M059J (cell line): ENCODE measurements at places on chromosomes 2 and 18.

- peak; percentile 32 for DNase-seq
These were observed 39.4 kb downstream of the MYT1L start for GRCh38 chr2:2291500-2292260.

DNA sequence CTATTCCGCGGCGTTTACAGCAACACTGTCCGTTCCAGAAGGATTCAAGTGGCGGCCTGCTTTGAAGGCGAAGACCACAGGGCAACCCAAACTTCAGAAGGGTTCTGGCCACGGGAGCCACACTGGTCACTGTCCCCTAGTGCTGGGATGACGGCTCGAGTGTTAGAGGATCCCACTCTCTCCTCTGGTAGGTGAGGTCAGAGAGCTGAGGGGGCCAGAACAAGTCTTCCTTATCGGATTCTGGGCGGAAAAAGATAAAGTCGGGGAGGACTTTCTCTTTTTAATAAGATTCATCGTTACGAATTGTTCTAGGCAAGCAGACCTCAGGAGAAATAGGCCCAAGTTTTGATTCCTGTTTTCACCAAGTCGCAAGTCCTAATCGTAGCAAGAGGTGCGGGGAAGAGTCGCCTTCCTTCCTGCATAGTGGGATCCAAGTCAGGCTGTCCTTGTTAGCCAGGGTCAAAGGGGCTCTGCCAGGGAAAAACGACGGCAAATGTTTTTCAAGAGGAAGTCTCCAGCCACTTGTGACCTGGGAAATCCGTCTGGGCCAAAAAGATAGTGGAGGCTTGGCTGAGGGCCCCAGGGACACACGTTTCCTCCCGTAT lies 864 bp upstream of the MYL12A start:
- DNase-seq, result no peak

DNA sequence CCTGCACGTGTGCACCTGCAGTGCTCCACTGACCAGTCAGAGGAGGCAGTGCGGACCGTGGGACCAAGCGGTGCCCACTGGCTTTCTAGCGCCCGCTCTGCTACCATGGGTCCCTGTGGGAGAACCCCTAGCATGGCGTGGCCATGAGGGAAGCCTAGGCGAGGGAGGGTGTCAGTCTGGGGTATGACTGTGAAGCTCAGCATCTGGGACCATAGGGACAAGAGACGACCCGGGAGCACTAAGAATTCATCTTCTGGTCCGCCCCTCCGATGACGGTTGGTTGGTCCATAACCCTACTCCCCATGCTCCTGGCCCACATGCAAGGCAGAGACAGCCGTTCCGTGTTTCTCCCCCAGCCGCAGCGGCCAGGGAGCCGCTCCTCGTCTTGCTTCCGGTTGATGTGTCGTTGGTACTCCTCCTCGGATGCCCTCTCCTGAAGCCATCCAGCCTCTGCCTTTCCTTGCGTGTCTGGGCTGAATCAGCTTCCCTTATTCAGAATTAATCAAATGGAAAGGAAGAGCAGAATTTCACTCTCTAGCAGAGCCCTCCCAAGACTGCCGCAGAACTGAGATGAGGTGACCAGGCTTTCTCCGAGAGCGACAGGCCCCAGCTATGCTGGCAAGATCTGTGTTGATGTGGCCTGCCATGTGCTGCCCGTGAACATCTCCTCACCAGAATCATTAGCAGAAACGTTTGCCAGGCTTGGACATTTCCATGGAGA lies 23.0 kb downstream of the COX7A2L start:
- no peak for DNase-seq

DNA sequence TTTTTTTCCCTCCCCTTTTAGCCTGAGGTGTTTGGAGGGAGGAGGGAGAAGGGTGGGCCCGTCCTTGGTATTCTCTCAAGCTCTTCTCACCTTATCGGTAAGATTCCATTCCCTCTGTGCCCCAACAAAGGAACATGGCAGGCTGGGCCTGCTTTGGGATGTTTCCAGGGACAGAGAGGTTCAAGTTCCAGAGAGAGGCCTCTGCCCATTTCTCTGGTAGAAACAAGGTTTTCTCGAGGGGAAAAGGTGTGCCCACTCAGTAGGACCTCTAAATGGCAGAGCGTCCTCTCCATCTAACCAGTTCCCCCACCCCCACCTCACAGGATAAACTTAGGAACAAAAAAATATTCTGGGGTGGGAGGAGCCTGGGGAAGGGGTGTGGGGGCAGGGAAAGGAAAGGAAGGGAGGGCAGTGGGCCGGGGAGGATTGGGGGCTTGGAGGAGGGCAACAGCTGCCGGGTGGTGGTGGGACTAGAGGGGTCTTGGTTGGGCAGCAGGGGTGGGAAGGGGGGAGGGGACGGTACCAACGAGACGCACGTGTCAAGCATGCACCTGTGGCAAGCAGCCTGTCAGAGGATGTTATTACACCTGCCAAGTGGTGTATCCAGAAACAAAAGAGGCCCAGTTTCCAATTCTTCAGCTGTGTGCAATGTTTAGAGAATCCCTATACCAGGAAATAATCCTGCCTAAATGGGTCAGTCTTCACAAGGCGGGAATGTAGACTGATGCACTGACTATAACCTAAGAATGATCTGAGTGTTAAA lies 2.1 kb downstream of the PCBP1 start:
- DNase-seq, result peak; percentile 35

DNA sequence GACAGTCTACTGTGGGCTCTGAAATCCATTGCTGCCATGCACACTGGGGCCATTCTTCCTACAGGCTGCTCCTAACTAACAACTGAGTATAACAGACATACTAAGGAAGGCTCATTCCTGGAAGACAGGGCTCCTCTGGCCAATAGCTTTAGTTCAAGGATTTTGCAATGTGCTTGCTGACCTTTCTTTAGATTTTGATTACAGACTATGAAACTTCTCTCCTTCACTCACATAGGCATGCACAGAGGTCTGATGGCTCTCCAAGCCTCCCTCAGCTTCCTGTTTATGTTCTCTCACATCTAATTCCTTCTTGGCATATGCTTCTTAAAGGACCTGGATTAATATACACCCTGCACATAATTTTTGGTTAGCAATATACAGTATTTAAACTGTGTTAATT lies 34.4 kb upstream of the ROCK1 start:
- no peak for DNase-seq

DNA sequence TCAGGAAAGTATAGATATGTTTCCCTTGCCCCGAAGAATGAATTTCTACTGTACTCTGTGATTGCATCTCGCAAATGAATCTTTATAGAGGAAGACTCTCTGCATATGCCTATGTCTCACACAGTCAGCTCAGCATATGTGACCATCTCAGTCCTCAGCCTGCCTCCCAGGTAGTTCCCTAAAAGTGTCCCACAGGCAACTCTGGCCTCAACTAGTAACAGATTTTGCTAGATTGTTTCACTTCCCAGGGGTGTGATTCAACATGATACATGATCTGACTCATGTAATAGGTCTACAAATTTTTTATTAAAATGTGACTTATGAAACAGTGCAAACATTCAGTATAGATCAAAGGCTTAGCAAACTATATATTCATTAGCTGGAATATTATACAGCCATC lies 296.6 kb upstream of the CRIM1 start:
- peak; percentile 13 for DNase-seq

GRCh38 chr2:123953846-123954245 lies 71.2 kb upstream of the CNTNAP5 start:
- DNase-seq, result peak; percentile 87

- DNase-seq, result no peak
These were observed 10.8 kb upstream of the ATL2 start for GRCh38 chr2:38387887-38388286.

DNA sequence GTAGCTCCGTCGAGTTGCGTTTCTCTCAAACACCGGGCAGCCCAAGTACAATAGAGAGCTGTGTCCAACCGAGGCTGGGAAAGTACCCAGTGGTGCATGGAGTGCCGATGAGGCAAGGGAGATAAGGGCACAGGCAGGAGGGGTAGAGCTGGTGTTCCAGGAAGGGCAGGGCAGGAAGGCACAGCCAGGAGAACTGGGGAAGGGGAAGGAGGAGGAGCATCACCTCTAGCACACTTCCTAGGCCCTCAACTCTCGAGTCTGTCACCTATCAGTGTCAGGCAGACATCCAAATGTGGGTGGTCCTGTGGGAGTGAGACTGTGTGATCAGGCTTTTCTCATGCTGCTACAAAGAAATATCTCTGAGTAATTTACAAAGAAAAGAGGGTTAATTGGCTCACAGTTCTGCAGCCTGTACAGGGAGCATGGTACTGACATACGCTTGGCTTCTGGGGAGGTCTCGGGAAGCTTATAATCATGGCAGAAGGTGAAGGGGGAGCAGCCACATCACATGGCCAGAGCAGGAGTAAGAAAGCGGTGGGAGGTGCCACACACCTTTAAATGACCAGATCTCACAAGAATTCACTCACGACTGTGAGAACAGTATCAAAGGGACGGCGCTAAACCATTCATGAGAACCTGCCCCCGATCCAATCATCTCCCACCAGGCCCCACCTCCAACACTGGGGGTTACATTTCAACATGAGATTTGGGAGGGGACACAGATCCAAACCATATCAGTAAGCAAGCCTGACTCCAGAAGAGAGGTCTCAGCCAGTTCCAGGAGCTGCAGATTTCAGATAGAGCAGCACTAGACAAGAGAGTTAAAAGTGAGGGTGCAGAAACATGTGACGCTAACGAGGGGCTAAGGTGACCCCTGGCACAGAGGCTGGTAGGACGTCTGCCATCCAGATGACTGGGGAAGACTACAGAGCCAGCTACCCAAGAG lies 75.7 kb downstream of the MBOAT2 start:
- no peak for DNase-seq

DNA sequence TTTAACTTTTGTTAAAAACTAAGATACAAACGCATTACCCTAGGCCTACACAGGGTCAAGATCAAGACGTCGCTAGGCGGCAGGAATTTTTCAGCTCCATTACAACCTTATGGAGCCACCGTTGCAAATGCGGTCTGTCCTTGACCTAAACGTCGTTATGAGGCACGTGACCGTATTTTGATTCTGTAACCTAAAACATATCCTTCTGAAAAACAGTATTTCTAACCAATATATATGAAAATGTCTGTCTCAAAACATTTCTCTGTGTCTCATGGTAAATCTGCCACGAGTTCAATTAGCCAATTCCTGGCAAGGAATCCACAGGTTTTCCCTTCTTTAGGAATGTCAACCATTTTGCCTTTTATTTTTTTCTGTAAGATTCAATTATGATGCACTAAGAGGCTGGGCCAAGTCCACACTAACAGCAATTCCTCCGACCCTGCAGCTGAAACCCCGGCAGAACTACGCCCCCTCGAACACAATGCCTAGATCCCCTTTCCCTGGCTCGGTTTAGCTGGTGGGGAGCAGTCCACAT lies 1.7 kb downstream of the RTN4 start:
- DNase-seq, result peak; percentile 55

DNA sequence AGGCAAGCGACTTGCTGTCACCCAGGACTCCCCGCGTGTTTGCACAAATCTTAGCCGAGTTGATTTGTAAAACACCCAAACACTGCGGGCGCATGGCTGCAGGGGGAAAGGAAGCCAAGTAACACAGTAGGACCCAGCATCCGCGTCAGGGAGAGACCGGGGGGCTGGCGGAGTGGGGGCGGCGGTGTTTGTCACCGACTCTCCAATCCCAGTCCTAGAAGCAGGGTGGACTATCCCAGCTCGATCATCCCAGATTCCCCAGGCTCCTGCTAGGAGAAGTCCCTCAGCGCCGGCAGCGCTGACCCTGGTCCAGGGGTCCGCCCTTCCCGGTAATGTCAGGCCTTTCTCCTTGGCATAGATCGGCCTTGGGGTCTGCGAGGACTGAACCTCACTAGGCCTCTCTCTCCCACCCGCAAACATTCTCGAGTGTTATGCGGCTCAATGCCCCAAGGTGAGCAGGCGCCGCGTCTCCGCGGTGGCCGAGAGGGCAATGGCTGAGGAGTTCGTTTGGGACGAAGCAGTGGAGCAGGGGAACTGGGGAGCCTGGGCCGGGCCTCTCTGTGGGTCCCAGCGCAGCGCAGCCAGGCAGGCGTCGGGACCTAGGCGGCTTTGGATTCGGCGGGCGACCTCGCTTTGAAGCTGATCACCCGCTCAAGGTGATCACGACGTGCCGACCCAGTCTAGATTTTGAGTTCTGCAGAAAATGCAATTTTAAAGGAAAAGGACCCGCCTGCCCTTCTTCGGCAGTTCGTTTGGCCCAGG lies 1.5 kb upstream of the GDF7 start:
- DNase-seq, result no peak

- peak; percentile 10 for DNase-seq
These were observed 337.6 kb upstream of the FIGN start for GRCh38 chr2:164073101-164074074.

GRCh38 chr2:197322724-197323720 lies 12.4 kb upstream of the ANKRD44 start:
- no peak for DNase-seq

GRCh38 chr2:29528891-29529520 lies 392.4 kb downstream of the ALK start:
- peak; percentile 86 for DNase-seq

DNA sequence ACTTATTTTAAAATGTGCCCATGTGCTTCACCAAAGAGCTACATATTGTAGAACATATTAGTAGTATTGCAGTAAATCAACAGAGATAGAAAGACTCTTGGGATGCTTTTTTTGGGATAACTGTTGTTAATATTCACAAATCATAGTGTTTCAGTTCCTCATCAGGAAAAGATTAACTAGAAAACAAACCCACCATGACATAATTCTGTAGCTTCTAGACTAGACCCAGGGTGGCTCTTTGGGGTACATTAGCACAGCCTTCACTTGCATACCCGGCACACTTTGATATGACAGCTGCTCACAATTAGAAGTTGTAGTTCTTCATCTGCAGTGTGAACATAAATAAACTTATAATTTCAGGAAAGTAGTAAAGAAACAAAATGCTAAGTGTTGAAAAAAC lies 154.2 kb downstream of the ATP9B start:
- DNase-seq, result no peak

GRCh38 chr18:25557011-25557410 lies 205.0 kb upstream of the ZNF521 start:
- DNase-seq, result no peak

DNA sequence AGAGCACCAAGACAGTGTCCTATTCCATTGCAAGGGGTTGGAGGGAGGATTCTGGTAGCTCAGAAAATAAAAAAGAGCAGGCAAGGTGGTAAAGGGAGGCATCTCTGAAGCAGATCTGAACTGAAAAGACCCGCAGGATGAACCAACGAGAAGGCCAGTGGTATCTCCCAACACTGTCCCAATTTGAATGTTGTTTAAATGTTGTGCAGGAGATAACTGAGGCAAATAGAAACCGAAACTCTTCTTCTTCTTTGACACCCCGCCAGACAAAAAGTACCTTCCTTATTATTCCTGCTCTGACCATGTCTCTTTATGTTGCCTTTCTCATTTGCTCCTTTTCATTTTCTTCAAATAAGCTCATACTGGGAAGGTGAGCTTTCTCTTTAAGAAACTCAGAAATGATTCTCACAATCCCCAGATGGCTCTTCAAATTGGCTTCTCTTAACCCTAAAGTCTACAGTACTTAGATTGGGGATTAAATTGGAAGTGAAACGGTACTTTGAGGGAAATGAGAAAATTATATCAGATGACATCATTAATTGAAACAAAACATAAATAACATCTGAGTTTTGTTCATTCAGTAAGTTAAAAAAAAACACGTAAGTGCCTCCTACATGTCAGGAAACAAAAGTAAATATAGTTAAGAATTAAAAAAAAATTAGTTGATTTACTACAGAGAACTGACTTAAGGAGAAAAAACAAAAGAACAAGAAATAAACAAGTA lies 143.6 kb downstream of the WDPCP start:
- DNase-seq, result no peak
